Foreskin keratinocyte (primary cell): ENCODE measurements at places on chromosomes 11 and 22. TPM values are rescaled to one million over a fixed set of nuclear protein-coding genes. Genes with fewer than 3 reads are reported as not detected.
A peak's percentile ranks its signal among the peaks of the same experiment; 100 is the strongest.

GRCh38 chr22:48331266-48331665 is 1496.4 kb downstream of the BRD1 start:
- DNase-seq, result no peak

DNA sequence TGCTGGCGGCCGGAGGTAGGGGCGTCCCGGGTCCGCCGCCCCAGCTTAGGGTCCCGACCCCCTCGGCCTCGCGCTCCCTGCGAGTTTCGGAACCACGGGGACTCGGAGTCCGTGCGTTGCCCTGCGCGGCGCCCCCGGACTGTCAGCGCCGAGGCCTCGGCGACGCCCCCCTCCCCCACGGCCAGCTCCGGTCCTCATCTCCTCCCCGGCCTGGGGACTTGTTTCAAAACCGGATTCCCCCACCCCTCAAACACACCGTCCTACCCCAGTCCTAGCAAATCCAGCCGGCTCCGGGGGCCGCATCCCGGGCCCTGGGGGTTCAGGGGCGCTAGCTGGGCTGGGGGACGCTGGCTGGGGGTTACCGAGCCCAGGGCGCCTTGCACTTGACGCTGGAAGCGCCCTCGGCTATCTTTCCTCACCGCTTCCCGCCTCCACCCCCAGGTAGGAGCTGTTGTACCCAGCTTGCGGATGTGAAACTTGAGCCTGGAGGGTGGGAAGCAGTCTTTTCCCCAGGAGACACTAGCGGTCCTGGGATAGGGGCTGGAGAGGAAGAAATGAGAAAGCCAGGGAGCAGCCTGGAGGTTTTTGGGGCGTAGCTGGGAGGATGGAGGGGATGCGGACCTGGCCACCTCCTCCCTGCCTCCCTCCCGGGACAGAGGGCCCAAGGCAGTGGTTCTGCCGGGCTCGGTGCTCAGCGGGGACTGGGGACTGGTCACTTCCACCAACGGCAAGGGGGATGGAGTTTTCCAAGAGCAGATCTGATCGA is 550 bp downstream of the FBLN1 start:
- DNase-seq, result no peak

DNA sequence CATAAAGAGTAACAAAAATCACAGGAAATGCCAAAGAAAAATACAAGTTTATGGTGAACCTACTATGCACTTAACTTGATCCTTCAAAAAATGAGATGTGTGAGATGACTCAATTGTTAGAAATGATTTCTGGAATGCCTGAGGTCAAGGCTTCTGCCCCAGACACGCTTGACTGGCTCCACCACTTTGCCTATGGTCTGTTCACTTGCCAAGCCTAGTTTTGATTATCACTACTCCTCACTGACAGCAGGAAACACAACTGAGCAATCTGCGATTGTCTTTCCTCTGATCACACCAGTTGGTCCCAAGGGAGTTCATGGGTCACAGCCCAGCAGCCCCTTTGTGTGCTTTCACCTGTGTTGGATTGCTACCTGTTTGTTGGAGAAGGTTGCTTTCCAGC is 20.6 kb upstream of the PRDM10 start:
- peak; percentile 66 for DNase-seq

DNA sequence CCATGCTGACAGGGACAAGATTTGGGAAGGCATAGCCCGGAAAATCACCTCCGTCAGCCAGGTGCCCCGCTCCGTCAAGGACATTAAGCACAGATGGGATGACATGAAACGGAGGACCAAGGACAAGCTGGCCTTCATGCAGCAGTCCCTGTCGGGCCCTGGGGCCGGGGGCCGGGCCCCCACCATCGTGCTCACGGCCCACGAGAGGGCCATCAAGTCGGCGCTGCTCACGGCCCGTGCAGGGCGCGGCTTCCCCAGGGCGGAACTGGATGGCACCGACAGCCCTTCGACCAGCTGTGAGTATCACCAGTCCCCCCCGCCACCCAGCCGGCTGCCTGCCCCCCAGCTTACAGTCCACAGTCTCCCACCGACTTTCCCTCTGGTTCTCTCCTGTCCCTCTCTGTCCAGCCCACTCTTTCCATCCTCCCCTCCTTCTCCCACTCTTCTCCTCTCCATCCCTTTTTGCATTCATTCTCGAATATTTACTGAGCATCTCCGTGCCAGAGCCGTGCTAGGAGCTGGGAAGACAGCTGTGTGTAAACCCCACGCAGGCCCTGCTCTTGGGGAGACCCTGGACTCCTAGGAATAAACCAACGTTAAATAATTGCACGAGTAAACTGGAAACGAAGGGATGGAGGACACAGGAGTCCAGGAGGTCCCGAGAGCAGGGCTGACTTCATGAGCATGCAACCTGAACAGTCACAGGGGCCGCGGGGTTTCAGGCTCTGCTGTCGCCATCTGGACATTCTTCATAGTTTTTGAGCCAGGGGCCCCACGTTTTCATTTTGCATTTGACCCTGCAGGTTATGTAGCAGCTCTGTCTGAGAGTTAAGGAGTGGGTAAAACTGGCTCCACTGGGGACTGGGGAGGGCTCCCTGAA is 62.8 kb downstream of the PRDM11 start:
- DNase-seq, result no peak

- DNase-seq, result no peak
Measured at GRCh38 chr22:30457981-30458380, 13.8 kb downstream of the SEC14L3 start.

DNA sequence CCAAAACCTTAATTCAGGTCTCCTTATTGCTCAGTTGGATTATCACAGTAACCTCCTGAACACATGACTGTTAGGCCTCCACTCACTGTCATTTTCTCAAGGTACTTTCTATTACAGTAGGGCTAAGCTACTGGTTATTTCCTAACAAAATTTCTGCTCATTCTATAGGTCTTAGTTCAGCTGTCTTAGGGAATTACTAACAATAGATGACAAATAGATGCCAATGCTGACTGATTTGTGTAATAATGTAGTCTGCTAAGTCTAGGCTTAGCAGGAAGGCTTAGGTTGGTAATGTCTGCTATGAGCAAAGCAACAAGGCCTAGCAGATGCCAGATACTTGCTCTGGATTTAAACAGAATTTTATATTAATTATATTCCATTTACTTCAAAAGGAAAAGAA is 58.1 kb downstream of the RSF1 start:
- no peak for DNase-seq

Gene APOA4
- not detected in 2 replicates for total RNA-seq

Gene CNIH2
- 0.32 and 0.34 TPM in 2 replicates for total RNA-seq

Gene DDIAS
- 17.2 and 17.9 TPM in 2 replicates for total RNA-seq
